ENCODE measurements at places on chromosomes 5 and 9.

GRCh38 chr5:75016896-75017295, 35.5 kb downstream of the GCNT4 start:
- no peak for DNase-seq

DNA sequence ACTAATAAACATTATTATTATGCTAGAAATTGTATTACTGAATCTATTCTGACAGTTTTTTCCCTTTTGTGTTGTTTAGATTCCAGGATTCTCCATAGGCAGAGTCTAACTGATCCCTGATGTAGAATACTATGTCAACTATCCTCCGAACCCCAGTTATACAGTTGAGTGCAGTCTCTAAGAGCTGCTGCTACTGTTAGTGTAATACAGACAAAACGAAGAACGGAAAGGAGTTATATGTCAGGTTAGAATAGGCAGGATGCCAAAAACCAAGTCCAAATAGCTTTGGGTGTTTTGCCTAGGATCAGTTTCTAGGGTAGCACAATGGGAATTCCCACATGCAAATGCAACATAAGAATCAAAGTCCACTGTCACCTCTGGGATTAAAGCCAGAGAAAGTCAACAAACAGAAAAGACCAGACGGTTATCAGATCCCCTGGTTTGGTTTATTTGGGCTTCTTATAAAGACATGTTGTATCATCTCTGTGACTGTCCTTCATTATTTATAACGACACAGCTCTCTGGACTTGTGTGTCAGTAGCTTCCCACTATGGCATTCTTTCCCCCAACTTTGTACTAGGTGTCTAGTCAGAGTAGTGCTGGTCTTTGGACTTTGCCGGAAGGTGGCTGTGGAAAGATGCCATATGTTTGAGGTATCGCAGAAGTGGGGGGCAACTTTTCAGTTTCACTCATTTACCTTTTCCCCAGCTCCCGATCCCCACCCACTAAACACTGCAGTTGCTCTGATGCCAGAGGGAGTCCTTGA, 14.9 kb upstream of the TMEM38B start:
- no peak for DNase-seq

DNA sequence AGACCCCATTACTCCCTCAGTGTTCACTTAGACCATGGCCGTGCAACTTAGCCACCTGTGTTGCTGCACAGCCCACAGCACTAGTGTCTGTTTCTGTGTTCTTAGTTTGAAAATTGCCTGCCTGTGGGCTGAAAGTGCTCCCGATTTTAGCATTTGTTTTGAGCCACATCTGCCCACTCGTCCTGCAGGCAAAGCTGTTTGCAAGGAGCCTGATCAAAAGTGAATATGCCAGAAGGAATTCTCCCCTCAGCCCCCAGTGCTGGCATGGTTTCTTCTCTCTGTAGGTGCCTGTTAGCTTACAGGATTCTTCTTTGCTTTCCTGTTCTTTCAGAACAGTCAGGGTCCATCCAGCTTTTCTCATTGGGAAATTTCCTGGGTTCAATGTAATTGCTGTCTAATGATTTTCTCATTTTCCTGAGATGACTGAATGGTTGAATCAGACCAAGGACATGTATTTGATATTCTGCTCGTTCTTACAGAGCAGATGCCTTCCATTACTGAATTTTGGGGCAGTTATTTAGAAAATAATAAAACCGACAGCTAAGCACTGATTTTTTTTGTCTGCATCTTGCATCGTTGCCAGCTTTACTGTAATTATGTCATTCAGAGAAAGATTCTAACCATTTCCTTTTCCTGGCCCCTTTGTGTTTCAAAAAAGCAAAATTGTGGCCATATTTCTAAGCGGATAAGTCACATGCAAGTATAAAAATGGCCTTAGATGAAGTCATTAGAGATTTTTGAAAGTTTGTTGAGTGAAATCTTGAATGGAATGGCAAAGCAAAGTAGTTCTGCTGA, 111.1 kb upstream of the CKMT2 start:
- no peak for DNase-seq

- DNase-seq: no peak
Observed at GRCh38 chr5:111993242-111993641, 236.2 kb upstream of the NREP start.

- DNase-seq: no peak
Observed at GRCh38 chr9:130599625-130600024, 20.2 kb downstream of the FUBP3 start.

GRCh38 chr9:93468763-93469456, 15.5 kb upstream of the FAM120AOS start:
- no peak for DNase-seq

- no peak for DNase-seq
Observed at GRCh38 chr9:138103849-138104206, 226.2 kb downstream of the CACNA1B start.

- no peak for DNase-seq
Observed at GRCh38 chr5:142319560-142320429, 5.0 kb downstream of the SPRY4 start.

- no peak for DNase-seq
Observed at GRCh38 chr5:124180299-124180874, 566.1 kb downstream of the ZNF608 start.

DNA sequence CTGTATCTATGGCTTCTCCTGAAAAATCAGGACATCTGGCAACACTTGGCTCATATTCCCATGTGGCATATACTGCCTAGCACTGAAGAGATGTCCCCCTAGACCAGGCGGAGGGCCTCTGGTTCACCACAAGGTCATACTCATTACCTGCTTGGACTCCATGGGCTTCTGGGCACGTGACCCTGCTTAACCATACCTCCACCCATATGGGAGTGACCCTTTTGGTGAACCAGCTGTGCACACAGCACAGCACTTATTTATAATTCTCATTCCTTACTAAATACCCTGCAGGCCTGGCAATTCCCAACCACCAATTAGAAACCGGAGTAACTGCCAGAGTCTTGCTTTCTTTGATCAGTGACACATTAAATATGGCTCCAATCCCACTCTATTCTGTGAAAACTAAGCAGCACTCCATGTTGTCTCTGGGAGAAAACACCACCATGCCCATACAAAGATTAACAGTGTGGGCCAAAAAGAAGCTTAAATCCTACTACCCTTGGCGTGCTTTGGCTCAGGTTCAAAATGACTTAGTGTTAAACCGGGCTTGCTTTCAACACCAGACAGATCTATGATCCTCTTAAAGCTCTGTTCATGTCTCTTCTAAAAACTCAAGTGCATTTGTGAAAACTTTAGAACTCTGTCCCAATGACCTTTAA, 57.7 kb downstream of the MTMR12 start:
- DNase-seq: no peak

DNA sequence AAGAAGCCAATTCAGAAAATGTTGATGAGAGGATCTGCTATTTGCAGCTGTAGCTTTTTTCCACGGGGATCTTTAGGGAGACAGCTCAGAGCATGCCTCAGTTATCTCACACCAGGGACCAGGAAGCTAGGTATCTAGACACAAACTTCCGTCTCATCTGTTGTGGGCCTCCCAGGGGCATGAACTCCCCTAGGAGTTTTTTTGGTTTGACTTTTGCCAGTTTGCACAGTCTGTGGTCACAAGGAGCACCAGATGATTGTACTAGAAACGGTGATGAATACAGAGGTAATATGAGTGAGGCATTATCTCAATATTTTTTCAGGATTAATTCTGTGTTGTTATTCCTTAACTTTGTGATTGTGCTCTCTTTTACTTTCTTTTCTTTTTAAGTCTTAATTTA, 533.2 kb upstream of the SEMA6A start:
- DNase-seq: no peak

DNA sequence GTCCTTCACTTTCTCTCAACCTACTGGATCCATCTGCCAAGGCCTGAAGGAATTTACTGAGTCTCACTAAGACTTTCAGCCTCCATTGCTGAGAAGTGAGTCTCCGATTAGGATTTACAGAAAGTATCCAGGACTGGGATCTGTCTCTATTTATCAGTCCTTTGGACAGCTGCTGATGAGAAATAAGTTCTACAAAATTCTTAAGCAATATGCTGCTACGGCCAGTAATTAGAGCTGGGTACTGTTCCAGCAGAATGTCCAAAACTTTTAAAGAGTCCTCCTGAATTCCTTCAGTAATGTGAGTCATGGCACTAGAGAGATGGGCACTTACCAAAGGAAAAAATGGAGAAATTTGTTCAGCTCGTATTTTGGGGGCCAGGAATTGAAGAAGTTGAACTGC, 5.9 kb downstream of the TEX10 start:
- DNase-seq: no peak

DNA sequence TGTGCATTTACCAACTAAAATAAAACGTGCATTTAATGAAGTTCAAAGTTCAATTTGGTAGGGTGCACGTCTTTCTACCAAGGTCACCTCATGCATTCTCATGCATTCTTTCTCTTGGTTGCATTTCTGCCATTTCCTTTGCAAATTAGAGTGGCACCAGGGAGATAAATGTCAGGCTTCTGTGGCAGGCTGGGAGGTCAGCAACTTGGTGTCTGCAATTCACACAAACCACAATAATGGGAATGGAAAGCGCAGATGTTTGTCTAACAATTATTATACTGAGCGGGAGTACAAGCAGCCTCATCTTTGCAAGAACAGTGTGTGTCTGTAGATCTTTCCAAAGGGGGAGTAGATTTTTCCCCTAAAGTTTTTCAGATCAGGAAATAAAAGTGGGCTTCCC, 411.7 kb downstream of the DMRT2 start:
- no peak for DNase-seq

GRCh38 chr9:104386425-104387069, 117.5 kb upstream of the OR13F1 start:
- DNase-seq: no peak

DNA sequence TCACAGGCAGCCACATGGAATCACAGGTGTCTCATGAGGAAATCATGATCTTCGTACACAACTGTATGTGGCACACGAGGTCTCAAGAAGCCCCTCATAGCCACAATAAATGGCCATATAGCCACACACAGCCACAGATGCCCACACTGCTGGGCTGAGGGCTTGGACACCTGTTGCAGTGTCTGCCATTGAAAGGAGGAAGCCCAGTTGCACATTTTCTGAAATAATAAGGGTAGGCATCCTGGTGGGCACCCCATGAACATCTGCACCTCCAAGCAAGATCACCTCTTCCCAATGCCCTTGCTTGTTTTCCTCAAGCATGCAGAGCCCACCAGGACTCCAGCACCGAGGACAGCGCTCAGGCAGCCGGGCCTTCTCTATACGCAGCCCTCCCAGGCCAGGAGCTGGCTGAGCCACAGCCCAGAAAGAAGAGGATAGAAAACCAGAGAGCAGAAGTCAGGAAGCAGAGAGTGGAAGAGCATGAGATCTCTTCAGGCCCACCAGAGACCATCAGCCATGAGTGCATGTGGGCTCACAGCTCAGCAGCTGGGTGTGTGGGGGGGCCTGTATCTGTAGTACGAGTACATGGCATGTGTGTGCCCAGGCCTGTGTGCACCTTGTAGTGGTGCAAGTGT, 1.0 kb upstream of the ACSL6 start:
- DNase-seq: no peak

Data from central memory CD8-positive, alpha-beta T cell (primary cell).